AG10803 (cell line): ENCODE measurements at places on chromosomes 6 and 20.

DNA sequence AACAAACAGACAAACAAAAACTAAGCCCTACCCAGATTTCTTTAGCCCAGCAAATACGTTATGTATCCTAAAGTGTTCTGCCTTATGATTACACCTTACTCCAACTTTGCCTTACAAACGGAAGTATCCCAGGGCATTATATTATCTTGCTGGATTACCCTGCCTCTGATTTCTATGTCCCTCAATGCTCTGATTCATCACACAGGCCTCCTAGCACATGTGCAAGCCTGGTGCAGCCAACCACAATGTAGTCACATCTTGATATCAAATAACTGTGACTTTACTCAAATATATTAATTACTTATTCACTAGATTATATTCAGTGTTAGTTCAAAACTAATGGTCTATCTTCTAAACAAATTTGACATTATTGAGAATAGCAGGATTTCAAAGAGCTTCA lies 598.6 kb downstream of the TBC1D32 start:
- DNase-seq: no peak

DNA sequence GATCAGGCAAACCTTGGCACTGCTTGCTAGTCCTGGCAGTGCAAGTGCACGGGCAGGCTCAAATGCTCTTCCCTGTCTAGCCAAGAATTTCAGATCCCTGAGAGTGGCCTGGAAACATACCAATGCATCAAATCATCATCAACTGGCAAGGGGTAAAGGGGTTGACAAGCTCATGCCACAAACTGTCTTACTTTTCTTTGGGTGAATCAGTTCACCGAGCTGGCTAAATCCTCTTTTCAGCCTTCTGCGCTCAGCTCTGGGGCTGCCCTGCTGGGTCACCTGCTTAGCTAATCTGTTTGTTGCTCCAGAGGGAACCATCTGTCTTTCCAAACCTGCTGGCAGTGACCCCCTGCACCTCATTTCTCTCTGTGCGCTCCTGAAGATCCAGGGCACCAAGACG lies 59.5 kb downstream of the LYRM4 start:
- DNase-seq: no peak

DNA sequence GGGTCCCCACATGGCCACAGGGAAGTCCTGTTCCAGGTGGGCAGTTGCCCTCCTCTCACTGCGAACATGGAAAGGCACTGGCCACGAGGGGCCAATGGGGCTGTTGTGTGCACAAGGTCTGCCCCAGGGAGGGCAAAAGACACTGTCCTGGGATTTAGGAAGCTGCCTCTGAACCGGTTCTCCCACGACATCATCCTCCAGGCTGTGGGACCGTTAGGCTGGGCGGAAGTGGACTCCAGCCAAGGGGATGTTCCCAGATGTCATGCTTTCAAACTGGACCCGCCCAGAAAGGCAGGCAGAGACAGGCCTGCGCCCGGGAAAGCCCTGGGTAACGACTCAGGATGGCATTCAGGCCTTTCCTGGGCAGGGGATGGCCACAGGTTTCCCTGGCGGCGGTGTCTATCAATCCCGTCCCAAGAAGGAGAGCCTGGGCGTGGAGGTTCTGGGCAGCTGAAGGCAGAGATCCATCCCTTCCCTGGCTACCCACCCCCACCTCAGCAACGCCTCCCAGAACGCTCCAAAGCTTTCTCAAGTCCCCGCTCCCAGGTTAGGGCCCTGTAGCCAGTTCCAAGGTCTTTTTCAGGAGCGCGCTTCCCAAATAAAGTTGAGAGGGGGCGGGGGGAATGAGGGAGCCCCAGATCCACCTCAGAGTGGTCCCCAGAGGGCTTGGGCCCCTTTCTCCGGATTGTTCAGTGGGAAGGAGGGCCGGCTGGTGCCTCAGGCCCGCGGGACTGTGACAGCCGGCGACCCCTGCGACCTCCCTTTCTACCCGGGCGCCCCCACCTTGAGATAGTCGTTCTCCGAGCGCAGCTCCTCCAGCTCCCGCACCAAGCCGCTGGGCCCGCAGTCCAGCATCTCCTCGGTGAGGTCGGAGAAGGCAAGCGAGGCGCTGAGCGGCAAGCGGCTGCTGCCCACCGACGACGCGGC lies 13.8 kb upstream of the TLDC2 start:
- DNase-seq: peak; percentile 82

GRCh38 chr6:85127168-85127498 lies 322.8 kb upstream of the NT5E start:
- no peak for DNase-seq

DNA sequence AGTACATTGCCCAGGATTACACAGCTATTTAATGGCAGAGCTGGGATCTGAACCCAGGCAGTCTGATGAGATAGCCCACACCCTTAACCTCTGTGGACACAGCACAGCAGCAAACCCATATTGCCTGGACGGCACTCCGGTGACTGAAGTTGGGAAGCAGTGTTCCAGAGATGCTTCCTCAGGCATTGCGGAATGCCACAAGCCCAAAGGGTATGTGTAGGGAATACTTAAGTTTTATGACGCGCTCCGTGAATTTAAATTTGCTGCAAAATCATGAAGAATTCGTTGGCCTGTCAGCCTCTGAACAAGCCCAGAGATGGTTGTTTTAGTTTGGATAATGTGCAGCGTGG lies 46.4 kb downstream of the PSMG4 start:
- DNase-seq: no peak

DNA sequence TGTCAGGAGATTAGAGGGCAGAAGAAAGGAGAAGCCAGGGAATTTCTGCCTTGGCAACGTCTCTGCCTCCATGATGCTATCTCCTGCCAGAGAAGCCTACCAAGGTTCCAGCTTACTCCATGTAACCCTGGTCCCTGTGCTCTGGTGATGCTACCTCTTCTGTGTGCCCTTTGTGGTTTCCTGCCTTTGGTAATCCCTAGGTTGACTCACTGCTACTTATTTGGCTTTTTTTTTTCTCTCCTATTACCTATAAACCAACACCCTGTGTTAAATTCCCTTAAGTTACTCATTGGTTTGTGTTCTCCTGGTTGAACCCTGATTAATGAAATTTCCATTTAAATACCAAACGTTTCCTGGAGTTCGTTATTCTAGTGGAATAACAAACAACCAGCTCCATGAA lies 527.8 kb upstream of the FLRT3 start:
- DNase-seq: no peak

- peak; percentile 28 for DNase-seq
Observed at GRCh38 chr6:135853227-135853626, 1.7 kb downstream of the PDE7B start.

GRCh38 chr6:44072959-44073611 lies 54.2 kb downstream of the MRPL14 start:
- peak; percentile 84 for DNase-seq

GRCh38 chr20:54622333-54623295 lies 147.2 kb downstream of the DOK5 start:
- peak; percentile 17 for DNase-seq

DNA sequence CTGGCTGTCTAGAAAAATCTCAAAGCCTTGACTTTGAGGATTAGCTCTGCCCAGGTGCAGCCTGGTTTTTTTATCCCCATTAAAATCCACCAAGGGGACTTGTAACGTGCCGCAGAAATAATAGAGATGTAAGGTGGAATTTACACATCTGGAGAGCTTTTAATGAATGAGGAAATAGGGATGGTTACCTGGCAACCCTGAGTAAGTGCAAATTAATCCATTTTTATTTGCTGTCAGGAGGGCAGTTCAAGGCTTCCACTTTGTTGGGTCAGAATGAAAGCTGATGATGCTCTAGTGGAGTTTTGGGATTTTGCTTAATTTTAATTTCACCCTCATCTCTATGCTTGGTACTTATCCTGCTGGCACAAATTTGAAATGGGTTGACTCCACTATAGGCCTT lies 163.4 kb upstream of the CEP162 start:
- DNase-seq: no peak

DNA sequence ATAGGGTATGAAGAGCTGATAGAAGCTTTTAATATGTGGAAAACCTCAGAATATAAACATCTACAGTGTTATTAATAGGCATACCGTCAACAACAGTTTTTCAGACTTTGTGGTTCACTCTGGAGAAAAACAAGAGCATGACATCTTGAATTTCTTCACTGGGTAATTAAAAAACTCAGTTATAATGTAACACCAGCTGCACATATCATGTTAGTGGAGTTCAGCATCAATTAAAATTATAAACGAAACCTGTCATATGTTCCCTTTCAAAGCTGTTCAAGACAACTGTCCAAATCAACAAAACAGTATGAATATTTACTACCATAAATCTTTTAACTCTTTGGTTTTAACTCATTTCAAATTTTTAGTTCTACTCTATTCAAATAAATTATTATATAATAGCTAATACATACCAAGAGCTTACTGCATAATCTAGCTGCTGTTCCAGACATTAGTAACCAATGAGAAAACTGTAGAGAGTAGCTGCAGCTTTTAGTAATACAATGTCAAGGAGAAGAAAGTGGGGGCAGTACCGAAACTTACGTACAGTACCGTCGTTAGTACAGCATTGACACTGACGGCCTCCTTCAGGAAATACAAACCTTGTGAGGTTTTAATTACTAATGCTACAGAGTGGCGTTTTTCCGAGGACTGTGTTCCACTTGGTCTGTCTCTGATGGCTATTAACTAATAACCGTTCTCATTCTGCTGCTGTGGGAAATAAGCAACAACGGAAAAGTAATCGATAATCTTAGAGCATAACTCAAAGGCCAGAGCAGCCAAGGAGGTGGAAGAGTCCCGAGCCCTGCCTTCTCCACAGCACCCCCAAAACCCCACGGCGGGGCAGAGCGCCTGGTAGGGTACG lies 532 bp upstream of the PM20D2 start:
- no peak for DNase-seq

DNA sequence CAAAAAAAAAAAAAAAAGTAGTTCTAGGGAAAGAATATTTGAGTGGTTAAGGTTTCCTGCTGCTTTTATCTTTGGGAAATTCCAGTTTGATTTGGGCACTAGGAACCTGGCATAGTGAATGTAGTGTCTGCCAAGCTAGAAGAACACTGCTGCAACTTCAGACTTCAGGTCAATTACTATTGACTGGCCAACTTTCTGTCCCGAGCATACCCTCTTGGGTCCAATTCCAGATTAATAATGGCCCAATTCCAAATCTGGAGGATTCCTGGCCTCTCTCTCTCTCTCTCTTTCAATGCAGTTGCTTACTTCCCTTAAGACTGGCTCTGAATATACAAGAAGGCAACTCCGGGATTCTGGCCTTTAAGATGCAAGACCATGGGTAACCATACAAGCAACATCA lies 74.9 kb downstream of the ANKEF1 start:
- DNase-seq: no peak

GRCh38 chr6:111939902-111940301 lies 66.7 kb upstream of the FYN start:
- DNase-seq: no peak

GRCh38 chr20:54736421-54736820 lies 261.0 kb downstream of the DOK5 start:
- no peak for DNase-seq

DNA sequence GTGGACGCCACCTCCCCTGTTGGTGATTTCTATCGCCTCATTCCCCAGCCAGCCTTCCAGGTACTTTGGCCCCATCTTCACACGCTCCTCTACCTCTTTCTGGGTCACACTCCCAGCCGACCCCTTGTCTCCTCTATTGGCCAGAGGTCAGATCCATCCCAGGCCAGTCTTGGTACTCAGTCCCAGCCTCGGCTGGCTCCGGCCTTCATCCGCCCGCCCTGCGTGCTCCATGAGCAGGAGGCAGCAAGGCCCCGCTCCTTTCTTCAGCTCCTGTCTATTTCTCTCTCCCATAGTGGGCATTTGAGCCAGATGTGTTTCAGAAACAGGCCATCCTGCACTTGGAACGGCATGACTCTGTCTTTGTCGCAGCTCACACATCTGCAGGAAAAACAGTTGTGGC lies 2.6 kb downstream of the SKIC2 start:
- no peak for DNase-seq

- no peak for DNase-seq
Observed at GRCh38 chr6:12318749-12319148, 28.6 kb downstream of the EDN1 start.

GRCh38 chr20:38108438-38108985 lies 56.6 kb downstream of the TGM2 start:
- DNase-seq: peak; percentile 87

GRCh38 chr6:96032661-96033060 lies 16.9 kb downstream of the FUT9 start:
- no peak for DNase-seq

DNA sequence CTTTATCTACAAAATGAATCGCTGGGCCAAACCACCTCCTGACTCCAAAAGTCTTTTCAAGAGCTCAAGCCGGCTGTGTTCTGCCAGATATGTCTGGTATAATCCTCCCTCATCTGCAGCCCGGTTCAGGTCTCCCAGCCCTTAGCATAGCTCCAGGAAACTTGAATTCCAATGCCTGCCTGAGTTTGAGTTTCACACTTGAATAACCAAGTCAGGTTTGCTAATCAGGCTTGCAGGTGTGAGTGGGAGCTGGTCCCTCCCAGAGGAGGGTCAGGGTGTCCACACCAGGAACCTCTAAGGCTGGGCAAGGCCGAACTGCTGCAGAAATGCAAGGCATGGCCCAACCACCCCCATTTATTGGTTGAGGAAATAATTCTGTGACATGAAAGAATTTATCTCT lies 96.6 kb downstream of the TMEM242 start:
- no peak for DNase-seq

DNA sequence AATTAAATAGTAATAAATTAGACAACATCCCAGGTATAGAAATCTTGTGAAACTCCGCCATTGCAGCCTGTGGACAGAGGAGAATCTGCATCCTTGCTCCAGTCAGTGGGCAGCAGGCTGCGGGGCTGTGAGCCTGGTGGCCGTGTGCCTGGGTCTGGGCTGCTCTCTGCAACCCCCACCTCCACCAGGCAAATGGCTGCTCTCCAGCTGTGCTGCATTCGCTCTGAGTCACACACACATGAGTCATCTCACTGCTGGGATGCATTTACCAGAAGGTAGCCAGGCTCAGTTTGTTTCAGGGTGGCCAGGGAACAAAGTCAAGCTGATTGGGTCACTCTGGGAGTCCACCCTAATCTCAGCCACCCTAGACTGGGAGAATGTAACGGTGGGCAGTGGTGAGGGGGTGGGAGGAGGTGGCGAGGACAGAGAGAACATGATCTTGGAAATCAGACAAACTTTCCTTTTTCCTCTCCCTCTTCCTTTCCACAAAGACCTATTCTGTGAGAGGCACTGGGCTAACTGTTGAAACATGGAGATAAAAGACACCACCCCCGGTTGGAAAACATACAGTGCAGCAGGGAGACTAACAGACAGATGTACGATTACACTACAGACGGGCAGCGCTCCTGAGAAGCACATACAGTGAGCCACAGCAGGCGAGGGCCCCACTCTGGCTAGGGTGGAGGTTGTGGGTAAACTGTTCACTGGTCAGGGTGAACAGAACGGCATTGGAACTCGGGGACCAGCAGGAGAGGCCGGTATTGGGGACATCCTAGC lies 59.2 kb downstream of the TRAM2 start:
- DNase-seq: peak; percentile 94

DNA sequence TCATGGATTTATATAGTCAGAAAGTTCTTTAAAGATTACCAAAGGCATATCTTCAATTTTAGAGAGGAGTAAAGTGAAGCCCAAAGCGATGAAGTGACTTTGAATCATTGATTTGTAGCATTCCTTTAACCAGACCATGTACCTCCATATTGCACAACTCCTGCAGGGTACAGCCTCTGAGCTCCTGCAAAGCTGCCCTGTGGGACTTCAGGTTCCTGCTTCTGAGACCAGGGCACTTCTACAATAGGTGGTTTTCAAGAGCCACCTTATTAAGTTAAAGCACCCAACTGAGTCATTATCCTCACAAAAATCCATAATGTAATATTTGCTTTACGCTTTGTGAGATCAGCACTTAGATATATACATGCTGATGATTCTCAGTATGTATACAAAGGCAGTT lies 270.7 kb upstream of the RGS17 start:
- no peak for DNase-seq
